ENCODE measurements at places on chromosomes 7 and 10. TPM values are rescaled to one million over a fixed set of nuclear protein-coding genes. Genes with fewer than 3 reads are reported as not detected.

Gene ALOX5
- polyA plus RNA-seq = 0.23 TPM

Gene PTPN20
- polyA plus RNA-seq = not detected

Gene RPA3
- polyA plus RNA-seq = 127 TPM

Gene ZNF438
- 1.6 TPM for polyA plus RNA-seq

Gene STN1
- polyA plus RNA-seq = 94.5 TPM

Gene OR2A1
- polyA plus RNA-seq = 0.87 TPM

Gene RBAK
- 4.5 TPM for polyA plus RNA-seq

Gene SEMA3E
- not detected for polyA plus RNA-seq

Gene PON1
- not detected for polyA plus RNA-seq

Gene DENND11
- 10.8 TPM for polyA plus RNA-seq

Gene VENTX
- not detected for polyA plus RNA-seq

Gene SAMD9L
- polyA plus RNA-seq = 33.4 TPM

Gene CALN1
- not detected for polyA plus RNA-seq

Gene CLCN1
- not detected for polyA plus RNA-seq

Gene RASSF4
- polyA plus RNA-seq = 0.39 TPM

Gene MBLAC1
- 3.8 TPM for polyA plus RNA-seq

Gene TAS2R5
- not detected for polyA plus RNA-seq

Gene CYP2C8
- not detected for polyA plus RNA-seq

Gene SMARCD3
- polyA plus RNA-seq = 1.7 TPM

Gene TRIM56
- polyA plus RNA-seq = 7.3 TPM

Gene PLXNA4
- polyA plus RNA-seq = not detected

Gene EIF3B
- polyA plus RNA-seq = 91.5 TPM

Gene SHOC2
- polyA plus RNA-seq = 63.7 TPM

Gene FRMD4A
- polyA plus RNA-seq = 0.68 TPM

Gene SLC26A3
- not detected for polyA plus RNA-seq

Gene POLD2
- polyA plus RNA-seq = 53.3 TPM

Gene NCOA4
- 202 TPM for polyA plus RNA-seq

Gene FKBP6
- polyA plus RNA-seq = not detected

Gene CCDC172
- polyA plus RNA-seq = not detected

Gene GIMAP7
- 895 TPM for polyA plus RNA-seq

Gene PLA2G12B
- not detected for polyA plus RNA-seq

Gene PALD1
- polyA plus RNA-seq = not detected

Gene PRRT4
- polyA plus RNA-seq = 0.06 TPM

Gene LIPN
- polyA plus RNA-seq = 0.67 TPM

Gene POR
- polyA plus RNA-seq = 58.9 TPM

Gene INMT
- polyA plus RNA-seq = 0.16 TPM

Gene LIPF
- not detected for polyA plus RNA-seq

Gene OR9A2
- not detected for polyA plus RNA-seq

Gene FBXO24
- polyA plus RNA-seq = not detected

Gene GIMAP2
- polyA plus RNA-seq = 128 TPM

Gene PRSS37
- not detected for polyA plus RNA-seq

Gene CALHM3
- not detected for polyA plus RNA-seq

Gene MTPN
- 75.3 TPM for polyA plus RNA-seq

Gene TMEM130
- polyA plus RNA-seq = not detected

Gene MAT1A
- not detected for polyA plus RNA-seq

Gene ZNF488
- not detected for polyA plus RNA-seq

Gene TYW1B
- 0.46 TPM for polyA plus RNA-seq

Gene SPDYE9
- polyA plus RNA-seq = not detected

Gene THSD7A
- polyA plus RNA-seq = not detected

Gene GIMAP6
- polyA plus RNA-seq = 166 TPM

Gene HGF
- polyA plus RNA-seq = not detected

Gene METTL27
- 29.1 TPM for polyA plus RNA-seq

Gene PRR15
- not detected for polyA plus RNA-seq

Gene JAKMIP3
- not detected for polyA plus RNA-seq

Gene UNC5B
- not detected for polyA plus RNA-seq

Gene FAM171A1
- 4.6 TPM for polyA plus RNA-seq

Gene ADRA2A
- polyA plus RNA-seq = not detected

Gene CPA4
- polyA plus RNA-seq = not detected
